Fibroblast of skin of back (primary cell): ENCODE measurements at places on chromosomes 11 and 22.

- DNase-seq, result no peak
Observed at GRCh38 chr11:8759634-8760033, 77.0 kb downstream of the RPL27A start.

- no peak for DNase-seq
Observed at GRCh38 chr11:18669219-18669596, 29.4 kb upstream of the TMEM86A start.

GRCh38 chr11:117950301-117950700, 21.1 kb upstream of the TMPRSS13 start:
- no peak for DNase-seq

GRCh38 chr11:19871531-19871930, 158.9 kb downstream of the NAV2 start:
- no peak for DNase-seq

DNA sequence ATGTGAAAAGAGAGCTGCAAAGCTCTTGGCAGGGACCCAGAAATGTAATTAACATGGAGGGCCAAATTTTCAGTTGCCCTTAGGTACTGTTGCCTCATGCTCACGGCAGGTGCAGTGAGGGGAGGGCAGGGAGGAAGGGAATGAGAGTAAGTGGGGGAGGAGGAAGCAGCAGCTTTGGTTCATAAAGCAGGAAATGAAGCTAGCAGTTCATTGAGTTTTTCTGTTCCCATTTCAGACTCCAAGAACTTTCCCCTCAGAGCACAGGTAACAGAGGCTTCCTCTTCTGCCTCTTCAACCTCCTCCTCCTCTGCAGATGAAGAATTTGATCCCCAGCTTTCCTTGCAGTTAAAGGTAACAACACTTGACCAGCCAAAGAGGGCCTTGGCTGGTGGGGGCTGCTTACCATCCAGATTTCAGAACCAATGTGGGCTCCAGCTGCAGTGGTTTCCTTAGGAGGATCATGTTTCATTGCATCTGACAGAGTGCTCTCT, 57.9 kb upstream of the PARVA start:
- DNase-seq, result no peak

DNA sequence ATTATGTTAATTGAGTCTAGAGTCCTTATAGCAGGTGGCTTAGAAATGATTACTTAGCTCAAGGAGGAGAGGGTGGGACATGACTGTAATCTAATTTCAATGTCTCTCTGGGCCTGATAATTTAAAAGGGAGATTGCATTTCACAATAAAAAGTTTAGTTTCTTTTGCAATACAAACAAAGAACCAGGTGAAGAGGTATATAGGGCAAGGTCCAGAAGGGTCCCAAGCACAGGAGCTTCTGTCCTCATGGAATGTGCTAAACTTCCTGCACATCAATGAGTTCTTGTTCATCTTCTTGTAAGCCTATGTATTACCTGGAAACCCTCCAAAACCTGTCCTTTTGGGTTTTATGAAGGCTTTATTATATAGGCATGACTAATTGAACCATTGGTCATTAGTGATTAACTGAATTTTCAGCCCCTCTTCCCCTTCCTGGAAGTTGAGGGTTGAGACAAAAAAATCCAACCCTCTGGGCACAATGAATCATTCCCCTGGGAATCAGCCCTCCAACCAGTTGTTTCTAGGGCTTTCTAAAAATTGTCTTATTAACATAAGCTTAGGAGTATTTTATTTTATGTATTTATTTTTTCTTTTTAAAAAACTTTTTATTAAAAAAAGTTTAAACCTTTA, 37.6 kb downstream of the MS4A2 start:
- no peak for DNase-seq

DNA sequence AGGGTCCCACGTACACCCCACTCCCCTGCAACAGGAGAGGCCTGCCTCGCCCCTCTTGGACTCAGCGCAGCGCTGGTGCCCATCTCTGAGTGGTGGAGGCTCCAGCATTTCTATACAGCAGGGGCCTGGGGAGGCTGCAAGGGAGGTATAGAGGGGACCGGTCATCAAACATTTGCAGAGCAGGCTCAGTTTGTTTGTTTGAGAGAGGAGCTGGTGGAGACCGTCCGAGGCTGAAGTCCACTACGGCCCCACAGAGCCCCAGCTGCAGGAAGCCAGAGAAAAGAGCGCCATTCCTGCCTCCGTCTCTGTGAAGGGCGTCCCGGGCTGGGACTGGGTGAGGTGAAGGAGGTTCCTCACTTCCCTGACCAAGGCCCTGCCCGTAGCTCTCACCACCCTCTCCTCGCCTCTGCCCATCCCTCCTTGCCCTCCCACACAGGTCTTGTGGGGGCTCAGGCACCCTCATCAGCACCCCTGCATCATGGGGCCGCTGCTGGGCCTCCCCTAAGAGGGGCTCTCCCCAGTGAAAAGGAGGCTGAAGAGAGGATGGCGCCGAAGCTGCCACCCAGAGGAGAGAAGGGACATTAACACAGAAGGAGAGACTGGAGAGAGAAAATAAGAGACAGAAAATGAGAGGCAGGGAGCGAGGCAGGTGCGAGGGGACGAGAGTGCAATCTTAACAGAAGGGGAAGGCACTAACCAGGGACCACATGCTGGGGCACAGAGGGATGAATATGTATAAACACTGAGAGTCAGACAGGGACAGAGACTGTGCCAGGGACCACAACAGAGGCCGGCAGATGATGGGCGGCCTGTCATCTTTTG, 24.5 kb downstream of the RPUSD4 start:
- DNase-seq, result no peak

GRCh38 chr22:44610071-44610470, 91.9 kb upstream of the PRR5 start:
- no peak for DNase-seq

DNA sequence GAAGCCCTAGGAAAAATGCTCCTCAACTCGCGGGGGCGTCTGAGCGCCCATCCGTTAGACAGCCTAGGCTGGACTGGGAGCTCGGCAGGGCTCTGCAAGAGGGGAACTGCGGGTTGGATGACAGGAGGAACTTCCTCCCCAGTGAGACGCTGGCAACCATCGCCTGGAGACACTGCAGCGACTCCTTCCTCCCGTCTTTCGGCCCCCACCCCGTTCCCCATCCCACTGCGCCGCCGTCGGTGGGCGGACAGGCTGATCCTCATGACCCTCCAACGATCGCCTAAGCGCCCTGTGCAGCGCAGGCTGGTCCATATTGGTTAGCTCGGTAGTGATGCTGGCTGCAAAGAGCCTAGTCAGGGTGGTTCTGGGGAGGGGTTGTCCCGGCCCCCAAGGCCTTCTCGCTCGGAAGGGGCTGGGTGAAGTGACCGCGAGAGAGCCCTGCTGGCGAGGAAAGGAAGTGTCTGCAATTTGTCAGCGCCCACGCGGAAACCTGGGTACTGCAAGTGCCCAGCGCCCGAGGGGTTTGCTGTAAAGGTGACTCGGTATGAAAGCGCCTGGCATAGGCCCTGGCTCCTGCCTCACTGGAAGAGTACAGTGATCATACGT, 638 bp downstream of the NRGN start:
- peak; percentile 16 for DNase-seq

GRCh38 chr11:131696690-131697089, 326.3 kb downstream of the NTM start:
- no peak for DNase-seq

DNA sequence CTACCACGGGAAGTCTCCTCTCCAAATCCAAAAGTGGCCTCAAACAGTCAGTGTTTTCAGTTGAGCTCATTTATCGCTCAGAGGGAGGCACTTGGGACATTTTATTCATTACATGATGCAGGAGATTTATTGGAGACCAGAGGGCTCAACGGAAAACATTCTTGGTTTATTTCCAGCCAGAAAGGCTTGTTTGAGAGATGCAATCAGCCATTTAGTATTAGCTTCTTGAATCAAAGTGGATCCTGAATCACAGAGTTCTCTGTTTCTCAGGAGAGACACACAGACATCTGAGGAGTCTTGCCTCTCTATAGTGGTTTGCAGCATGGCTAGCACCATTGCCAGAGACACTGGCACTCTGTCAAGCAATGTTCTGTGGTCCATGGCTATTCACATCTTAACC, 31.5 kb downstream of the CD44 start:
- DNase-seq, result no peak

GRCh38 chr11:57228600-57228999, 8.4 kb downstream of the APLNR start:
- DNase-seq, result no peak

GRCh38 chr11:61812736-61813411, 3.9 kb downstream of the FADS1 start:
- no peak for DNase-seq

GRCh38 chr11:17165247-17165890, 42.4 kb downstream of the PIK3C2A start:
- DNase-seq, result no peak

GRCh38 chr11:76380977-76381719, at the start of the genes GVQW3 and THAP12:
TSS of gene GVQW3 (plus strand) at chr11:76381323. CDS start at chr11:76381829, 506 bp downstream.
TSS of gene THAP12 (minus strand) at chr11:76381132. CDS start at chr11:76380836, 296 bp downstream.
- DNase-seq, result peak; percentile 98

DNA sequence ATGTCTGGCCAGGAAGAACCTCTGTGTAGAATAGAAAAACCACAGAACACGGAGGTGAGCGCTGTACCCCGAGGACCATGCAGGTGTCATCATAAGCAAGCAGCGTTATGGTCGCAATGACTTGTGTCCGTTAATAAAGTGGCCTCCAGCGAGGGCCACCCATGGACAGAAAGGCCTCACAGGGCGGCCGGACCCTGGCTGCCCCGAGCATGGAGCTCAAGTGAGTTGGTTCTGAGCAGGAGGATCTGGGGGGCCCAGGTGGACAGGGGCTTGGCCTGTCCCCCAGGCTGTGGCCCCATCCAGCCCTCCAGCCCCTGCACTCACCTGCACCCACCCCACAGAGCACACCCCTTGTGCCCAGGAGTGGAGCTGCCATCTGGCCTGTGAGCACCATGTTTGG, 133.8 kb downstream of the BRD1 start:
- DNase-seq, result no peak

- DNase-seq, result no peak
Observed at GRCh38 chr11:27673979-27674663, 26.1 kb downstream of the BDNF start.

- no peak for DNase-seq
Observed at GRCh38 chr22:48925450-48925849, 902.2 kb downstream of the BRD1 start.

GRCh38 chr11:58576887-58577471, 1.3 kb upstream of the LPXN start:
- DNase-seq, result peak; percentile 54

DNA sequence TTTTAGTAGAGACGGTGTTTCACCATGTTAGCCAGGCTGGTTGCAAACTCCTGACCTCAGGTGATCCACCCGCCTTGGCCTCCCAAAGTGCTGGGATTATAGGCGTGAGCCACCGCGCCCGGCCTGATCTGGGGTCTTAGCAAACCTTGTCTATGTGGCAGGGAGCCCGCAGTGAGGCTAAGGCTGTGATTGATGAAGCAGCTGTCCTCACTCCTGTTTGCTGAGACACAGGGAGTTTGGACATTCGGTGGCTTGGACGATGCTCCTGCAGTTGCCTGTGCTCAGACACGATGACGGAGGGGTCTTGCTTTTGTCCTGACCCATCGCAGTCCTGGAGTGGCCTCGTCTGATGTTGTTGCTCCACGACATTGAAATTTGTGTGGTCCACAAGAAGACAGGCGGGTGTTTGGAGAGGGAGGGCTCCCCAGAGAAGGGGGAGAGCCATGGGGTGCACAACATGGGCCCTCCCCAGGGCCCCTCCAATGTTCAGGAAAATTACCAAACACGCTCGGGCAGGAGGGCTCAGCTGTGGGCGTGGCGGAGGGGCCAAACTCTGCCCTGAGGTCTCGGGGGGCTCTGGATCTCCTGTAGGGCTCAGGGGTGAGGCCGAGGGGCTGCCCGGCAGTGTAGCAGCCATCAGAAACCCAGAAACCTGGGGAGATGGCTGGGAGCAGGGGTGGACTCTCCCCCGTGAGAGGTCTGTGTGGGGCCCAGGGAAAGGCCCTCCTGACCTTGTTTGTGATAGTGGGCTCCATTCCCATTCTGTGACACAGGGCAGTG, 41.8 kb upstream of the PRR5 start:
- DNase-seq, result no peak

DNA sequence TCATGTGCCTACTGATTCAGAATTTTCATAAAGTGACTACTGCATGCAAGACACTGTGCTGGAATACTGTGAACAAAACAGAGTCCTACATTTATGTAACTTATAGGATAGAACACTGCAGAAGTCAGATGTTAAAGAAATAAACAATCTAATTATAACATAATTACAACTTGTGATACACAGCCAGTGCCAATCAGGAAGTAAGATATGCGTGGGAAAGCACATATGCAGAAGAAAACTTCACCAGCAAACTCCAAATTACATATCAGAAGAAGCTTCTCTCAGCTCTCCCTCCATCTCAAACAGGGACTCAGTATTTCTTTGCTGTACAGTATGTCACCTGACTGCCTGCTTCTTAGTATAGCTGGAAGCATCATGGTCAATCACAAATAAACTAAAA, 37.4 kb downstream of the PAK1 start:
- DNase-seq, result no peak

- peak; percentile 74 for DNase-seq
Observed at GRCh38 chr11:46392421-46393230, 1.1 kb upstream of the CHRM4 start.

- DNase-seq, result no peak
Observed at GRCh38 chr22:45455621-45456020, 42.1 kb downstream of the RIBC2 start.

GRCh38 chr11:45204761-45205160, 58.3 kb downstream of the PRDM11 start:
- no peak for DNase-seq

DNA sequence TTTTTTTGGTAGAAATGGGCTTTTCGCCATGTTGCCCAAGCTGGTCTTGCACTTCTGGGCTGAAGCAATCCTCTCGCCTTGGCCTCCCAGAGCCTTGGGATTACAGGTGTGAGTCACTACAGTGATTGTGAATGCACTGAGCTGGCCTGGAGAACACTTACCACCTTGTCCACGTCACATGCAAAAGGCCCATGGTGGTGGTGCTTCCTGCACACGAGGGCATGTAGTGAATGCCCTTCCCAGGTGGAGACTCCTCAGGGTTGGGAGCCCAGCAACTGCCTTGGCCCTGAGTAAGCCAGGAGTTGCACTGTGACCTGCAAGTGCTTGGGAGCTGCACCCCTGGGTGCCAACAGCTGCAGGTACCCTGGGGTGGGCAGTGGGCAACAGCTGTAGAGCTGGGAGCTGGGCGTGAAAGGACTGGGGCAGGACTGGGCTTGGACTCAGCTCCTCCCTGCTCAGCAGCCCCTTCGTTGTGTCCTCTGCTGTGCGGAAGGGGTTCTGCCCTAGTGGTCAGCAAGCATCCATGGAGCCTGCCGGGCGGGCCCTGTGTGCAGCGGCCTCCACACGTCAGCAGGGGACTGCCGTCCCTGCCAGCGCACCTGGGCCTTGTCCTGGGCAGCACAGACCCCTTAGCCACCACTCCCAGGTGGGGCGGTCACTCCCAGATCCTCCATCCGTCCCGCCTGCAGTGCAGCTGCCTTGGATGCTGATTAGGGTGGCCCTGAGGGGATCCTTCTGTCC, 9.3 kb upstream of the ADORA2A start:
- no peak for DNase-seq

- no peak for DNase-seq
Observed at GRCh38 chr22:40486962-40487602, 116.7 kb downstream of the SGSM3 start.
